Spleen (tissue), 13 donors: ENCODE measurements at places on chromosomes 2 and 18.

- no peak for DNase-seq
Observed at GRCh38 chr2:161136696-161137324, 23.4 kb upstream of the TANK start.

DNA sequence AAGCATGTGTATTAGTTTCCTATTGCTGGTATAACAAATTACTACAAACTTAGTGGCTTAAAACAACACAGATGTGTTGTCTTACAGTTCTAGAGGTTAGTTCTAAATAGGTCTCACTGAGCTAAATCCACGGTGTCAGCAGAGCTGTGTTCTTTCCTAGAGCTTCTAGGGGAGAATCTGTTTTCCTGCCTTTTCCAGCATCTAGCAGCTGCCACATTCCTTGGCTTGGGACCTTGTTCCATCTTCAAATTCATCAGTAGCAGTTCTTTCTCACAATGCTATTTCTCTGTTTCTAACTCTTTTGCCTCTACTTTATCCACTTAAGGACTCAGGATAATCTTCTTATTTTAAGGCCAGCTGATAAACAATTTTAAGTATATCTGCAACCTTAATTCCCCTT is 32.2 kb upstream of the CREB1 start:
- DNase-seq: no peak

DNA sequence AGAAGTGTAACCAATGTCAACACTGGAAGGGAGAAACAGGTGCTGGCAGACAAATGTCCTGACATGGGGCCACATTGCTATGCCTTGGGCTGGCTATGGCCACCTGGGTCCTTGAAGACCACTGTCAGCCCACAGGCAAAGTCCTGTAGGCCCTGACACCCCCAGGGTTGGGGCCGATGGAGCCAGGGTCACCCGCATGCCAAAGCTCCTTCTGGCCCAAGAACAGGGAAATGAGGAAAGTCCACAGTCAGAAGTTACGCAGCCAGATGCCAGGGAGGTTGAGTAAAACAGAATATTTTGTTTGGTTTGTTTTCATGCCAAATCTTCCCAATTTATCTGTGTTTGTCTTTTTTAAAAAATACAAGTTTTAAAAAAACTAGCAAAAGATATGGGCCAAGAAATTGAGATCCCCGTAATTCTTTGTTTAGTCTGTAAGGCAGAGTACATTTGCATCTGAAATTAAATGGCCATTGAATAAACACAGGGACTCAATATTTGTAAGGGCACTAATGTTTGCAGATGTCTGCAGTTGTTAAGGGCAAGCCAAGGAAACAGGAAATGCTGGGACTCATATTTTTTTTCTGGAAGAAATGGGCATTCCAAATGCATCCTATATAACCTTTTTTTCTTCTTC is 186.4 kb downstream of the FAM210A start:
- no peak for DNase-seq

DNA sequence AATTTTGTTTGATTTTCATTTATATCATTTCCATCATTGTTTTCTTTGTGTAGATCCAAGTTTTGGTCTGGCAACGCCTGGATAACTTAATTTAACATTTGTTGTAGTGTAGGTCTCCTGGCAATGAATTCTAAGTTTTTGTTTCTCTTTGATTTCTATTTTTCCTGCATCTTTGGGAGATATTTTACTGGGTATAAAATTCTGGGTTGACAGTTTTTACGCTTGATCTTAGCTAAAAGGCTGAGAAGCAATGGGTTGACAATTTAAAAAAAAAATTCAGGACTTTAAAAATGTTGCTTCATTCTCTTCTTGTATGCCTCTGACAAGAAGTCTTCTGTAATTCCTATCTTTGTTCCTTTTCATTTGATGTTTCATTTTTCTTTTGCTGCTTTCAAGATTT is 8.6 kb downstream of the LYPD6B start:
- no peak for DNase-seq

GRCh38 chr18:2002151-2002550 is 569.2 kb downstream of the METTL4 start:
- DNase-seq: no peak

DNA sequence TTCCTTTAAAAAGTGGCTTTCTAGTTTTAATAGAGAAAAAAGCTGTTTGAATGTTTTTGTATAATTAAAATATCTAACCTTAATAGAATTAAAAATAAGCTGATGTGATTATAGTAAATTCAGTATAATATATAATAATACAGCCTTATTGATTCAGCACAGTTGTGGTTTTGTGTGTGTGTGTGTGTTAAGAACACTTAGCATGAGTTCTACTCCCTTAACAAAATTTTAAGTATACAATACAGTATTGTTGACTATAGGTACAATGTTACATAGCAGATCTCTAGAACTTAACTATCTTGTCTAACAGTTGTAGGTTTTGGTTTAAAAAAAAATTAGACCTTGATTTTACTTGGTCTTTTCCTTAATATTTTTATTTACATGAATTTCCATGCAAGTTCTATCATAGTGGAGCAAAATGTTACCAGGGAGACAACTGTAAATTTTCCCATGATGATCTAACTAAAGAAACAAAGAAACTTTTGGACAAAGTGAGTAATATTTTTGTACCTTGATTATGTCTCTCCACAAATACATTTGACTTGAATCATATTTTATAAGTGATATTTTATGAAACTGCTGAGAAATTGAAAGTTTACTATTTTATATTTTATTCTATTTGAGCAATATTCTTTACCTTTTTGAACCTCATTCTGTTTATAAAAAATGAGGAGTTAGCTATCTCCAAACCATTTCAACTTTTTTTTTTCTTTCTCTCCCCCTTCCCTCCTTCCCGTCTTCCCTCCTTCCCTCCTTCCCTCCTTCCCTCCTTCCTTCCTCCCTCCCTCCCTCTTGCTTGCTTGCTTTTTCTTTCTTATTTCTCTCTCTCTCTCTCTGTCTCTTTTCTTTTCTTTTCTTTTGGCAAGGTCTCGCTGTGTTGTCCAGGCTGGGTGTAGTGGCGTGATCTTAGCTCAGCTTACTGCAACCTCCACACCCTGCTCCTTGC is 46.3 kb downstream of the ZC3H6 start:
- no peak for DNase-seq

DNA sequence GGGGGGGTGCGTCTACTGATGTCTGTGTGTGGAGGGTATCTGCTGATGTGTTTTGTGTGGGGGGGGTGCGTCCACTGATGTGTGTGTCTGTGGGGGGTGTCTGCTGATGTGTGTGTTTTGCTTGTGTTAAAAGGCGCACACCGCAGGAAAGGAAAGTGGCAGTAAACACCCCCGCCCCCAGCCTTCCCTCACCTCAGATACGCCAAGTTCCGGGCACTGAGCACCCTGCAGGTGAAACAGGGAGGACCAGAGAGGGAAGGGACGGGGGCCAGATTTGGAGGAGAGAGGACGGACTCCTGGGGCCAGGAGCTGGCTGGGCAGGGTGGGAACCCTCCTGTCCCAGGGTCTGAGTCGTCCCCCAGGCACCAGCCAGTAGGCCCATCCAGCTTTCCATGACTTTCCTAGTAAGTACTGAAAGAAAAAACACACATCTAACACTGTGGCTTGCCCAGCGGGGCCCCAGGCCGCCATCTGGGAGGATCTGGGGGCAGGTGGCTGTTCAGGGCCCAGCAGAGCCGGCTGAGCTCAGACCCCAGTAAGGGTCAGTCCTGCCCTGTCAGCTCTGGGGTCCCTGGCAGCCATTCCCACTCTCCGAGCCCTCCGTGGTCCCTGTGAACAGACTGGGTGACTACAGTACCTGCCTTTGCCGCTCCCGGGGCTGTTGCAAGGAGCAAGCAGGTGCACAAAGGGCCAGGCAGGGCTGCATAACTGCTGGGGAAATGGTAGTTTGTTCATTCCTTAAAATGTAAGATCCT is 126.9 kb downstream of the NFATC1 start:
- DNase-seq: peak; percentile 84

GRCh38 chr2:4895371-4895770 is 796.8 kb upstream of the SOX11 start:
- no peak for DNase-seq

DNA sequence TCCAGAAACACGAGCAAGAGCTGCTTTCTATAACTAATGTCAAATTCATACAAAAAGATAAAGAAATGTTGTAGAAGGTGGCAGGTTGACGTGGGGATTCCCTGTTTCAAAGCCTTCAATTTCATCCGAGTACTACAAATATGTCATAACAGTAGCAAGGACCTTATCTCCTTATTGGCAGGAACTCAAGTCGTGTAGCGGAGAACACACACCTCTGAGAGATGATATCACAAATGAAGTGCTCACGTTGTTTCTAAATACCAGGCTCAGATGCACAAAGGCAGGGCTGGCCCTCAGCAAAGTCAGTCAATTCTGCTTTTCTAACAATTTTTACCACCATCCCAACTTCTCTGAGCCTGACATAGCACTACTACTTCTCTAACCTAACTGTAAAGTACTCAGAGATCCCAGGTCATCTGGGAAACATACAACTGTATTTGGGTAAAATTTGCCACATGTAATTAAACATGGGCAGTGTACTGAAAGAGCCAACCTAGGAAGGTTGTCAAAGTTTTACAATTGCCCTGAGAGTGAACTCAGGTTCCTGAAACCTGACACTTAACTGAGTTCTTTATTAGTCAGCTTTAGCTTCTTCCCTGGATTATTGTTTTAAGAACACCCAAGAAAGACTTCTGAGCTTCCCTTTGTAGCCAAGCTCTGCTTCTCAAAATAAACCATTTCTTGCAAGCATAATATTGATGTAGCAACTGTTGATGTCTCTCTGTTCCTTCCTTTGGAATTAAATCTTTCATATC is 813.7 kb upstream of the ACVR2A start:
- DNase-seq: no peak

GRCh38 chr2:69641887-69642708 is 1.4 kb downstream of the AAK1 start:
- DNase-seq: no peak

DNA sequence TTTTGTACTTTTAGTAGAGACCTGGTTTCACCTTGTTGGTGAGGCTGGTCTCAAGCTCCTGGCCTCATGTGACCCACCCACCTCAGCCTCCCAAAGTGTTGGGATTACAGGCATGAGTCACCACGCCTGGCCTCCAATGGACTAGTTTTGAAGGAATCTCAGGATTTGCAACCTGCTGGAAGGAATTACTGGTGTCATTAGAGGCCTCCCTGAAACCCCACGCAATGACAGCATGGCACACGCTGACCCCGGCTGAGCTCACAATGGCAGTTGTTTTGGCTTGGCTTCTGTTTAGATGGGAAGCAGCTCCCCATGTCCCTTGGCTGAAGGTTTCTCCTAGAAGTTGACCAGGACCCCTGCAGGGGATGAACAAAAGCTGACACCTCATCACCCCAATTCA is 23.1 kb upstream of the COPS8 start:
- no peak for DNase-seq

- DNase-seq: no peak
Observed at GRCh38 chr2:119291588-119292167, 68.0 kb downstream of the STEAP3 start.

DNA sequence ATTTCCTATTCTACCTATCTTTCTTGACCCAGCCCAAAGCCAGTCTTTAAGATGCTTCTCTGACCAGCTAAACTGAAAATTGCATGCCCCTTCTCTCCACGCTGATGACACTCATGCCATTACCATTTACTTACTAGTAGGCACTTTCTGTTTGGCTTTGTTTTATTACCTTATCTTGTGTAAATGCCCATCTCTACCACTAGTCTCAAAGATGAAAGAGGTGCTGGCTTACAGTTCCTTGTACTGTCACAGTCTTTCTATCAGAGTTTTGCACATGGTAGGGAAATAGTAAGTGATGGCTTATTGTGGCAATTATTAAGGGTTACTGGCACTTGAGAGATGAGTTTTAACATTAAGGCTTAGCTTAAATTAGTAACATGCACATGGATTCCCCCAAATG is 352.1 kb downstream of the RBM43 start:
- DNase-seq: no peak

DNA sequence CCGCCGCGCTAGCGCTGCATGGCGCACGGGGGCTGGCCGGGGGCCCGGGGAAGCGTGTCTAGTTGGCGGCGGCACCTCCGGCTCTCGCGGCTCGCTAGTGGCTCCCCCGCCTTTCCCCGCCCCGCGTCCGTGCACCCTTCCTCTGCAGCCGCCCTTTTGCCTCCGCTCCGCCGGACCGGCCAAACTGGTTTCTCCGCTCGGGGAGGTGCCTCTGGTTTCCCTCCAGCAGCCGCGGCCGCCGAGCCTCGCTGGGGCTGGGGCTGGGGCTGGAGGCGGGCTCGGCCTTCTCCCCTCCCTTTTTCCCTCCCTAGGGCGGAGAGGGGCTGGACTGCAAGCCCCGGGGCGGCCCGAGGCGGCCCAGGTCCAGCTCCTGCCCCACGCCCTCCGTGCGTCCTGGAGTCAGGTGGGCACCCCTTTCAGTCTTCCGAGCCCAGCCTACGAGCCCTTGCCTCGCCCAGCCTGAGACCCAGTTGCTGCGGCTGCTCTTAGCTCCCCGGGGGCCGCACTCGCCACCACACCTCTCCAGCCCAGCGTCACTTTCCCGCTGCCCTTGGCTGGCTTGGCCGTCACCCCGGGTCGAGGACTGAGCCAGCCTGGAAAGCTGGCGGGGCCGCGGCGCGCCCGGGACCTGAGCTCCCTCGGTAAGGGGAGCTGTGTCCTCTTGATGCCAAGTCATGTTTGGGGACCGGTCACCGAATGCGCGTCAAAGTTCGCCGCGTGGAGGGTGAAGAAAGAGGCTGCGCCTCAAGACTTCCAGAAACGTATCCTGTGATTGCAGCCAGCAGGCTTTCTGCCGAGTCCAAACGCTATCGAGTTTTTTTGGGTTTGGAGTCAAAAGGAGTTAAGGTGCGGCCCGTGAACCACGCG is at the start of gene ATP8B1:
Gene ATP8B1 (minus strand): TSS at position 213 of the 867 bp plus-strand sequence. CDS start 71,508 bp downstream, outside the sequence.
- peak; percentile 83 for DNase-seq

DNA sequence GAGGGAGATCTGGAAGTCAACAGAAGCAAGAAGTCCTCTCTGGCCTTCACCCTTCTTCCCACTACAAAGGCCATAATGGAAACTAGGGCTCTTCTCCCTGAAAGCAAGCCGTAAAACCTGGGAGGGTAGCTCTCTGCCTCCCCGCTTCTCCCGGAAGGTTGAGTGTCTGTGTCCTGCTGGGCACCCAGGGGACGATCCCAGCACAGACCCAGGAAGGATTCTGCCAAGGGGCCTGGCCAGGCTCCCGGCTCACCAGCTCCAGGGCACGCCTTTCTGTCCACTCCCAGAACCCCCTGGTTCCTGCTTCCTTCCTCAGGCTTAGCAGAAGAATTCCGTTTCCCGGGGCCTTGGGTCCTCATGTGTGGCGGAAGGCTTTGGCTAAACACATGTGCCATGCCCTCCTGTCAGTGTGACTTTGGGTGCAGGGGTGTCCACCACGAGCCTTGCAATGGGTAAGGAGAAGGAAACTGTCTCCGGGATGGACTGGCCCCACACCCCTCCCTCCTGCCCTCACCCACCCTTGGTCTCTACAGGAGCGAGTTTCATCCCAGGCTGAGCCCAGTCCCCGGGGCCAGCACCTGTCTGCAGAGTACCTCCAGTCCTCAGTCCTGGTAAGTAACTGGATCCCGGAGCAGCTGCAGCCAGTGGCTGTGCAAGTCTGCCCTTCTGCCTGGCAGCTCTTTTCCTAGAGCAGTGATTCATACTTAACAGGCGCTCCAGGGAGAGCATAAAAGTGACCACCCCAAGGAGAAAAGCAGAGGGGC is 135.8 kb downstream of the TPO start:
- peak; percentile 73 for DNase-seq

DNA sequence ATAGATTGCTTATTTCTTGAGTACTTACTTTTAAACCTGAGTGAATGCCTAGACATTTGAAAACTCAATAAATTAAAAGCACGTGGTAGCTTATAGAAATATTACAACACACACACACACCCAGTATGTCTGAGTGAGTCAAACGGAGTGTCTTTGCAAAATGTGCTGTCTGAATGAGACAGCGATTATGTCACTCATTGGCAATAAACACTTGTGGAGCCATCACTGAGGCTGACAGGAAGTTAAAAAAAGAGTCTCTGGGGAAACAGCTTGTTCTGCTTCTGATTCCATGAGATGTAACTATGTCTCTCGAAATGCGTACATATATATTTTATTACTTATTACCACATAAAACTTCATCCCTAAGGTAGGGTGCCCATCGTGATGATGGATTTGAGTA is 22.3 kb upstream of the VPS4B start:
- DNase-seq: no peak
